ENCODE measurements at places on chromosomes 4 and X. TPM values are rescaled to one million over a fixed set of nuclear protein-coding genes. Genes with fewer than 3 reads are reported as not detected.
A peak's percentile ranks its signal among the peaks of the same experiment; 100 is the strongest.

Gene REELD1
- total RNA-seq = 1.3 TPM

Gene ZNF157
- 0.33 TPM for total RNA-seq

Gene CTAG2
- not detected for total RNA-seq

Gene TEC
- 5.1 TPM for total RNA-seq

Gene SULT1B1
- total RNA-seq = 1.4 TPM

Gene WNK3
- total RNA-seq = 5.4 TPM

Gene CACNA1F
- 0.48 TPM for total RNA-seq

Gene SLC25A31
- not detected for total RNA-seq

Gene RAB33A
- total RNA-seq = 0.73 TPM

- no peak overlapping the region for H3K27ac ChIP-seq
- no peak overlapping the region for H3K4me3 ChIP-seq
- no peaks in the 10 kb centered on the region for H3K27me3 ChIP-seq
- no peaks in the 10 kb centered on the region for H3K36me3 ChIP-seq
- no peaks in the 10 kb centered on the region for H3K4me1 ChIP-seq
Measured at GRCh38 chr4:86280246-86280645, 79.6 kb downstream of the MAPK10 start.

DNA sequence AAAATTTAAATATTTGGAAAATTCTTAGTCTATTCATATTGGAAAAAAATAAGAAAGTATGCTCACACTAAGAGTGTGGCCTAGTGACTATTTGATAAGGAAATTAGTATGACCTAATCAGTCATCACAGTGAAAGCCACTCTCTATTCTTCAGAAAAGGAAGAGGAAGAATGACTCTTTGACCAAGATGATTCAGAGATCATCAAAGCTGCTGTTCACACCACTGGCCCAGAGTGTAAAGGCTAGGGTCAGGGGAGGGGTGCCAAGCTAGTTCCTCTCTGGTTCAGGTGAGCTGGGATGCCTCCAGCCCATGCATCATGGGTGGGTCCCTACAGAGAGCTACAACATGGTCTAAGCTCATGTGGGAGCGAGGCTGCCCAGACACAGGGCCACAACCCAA is 396.9 kb upstream of the NDST3 start:
- H3K4me1 ChIP-seq = no peaks in the 10 kb centered on the region
- DNase-seq = no peak
- H3K36me3 ChIP-seq = no peaks in the 10 kb centered on the region
- no peak overlapping the region for H3K27ac ChIP-seq
- no peak overlapping the region for H3K4me3 ChIP-seq
- H3K27me3 ChIP-seq = no peaks in the 10 kb centered on the region

GRCh38 chrX:149759824-149760223 is 14.0 kb upstream of the HSFX1 start:
- no peaks in the 10 kb centered on the region for H3K27me3 ChIP-seq
- H3K4me3 ChIP-seq = no peak overlapping the region
- H3K4me1 ChIP-seq = no peaks in the 10 kb centered on the region
- no peak overlapping the region for H3K27ac ChIP-seq
- H3K36me3 ChIP-seq = no peaks in the 10 kb centered on the region
- no peak for DNase-seq

DNA sequence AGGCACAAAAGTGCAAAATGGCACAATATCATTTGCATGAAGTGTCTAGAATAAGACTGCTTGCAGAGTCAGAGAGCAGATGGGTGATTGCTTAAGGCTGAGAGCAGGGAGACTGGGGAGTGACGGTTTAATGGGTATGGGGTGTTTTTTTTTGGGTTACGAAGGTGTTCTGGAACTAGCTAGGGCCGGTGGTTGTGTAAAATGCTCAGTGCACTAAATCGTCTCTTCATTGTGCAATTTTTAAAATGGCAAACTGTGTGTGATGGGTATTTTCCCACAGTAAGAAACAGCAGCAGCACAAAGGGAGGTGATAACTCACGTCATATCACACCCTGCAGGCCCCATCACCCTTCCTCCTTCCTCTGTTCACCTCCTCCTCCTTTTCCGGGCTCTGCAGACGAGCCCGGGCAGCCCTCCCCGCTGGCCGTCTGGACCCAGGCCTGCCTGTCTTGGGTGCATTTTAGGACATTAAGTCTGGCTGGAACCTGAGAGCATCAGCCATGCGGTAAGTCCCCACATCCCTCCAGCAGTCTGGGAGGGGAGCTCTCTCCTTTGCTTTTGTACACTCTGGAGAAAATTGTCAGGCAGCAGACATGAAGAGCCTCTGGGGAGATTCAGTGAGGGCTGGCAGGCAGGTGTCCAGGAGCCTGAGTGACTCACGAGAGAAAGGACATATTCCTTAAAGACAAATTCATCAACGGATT is 42.7 kb downstream of the ASMT start:
- no peaks in the 10 kb centered on the region for H3K36me3 ChIP-seq
- no peak for DNase-seq

- no peaks in the 10 kb centered on the region for H3K4me1 ChIP-seq
- DNase-seq = no peak
- no peaks in the 10 kb centered on the region for H3K27me3 ChIP-seq
- no peak overlapping the region for H3K4me3 ChIP-seq
- H3K36me3 ChIP-seq = no peaks in the 10 kb centered on the region
Measured at GRCh38 chrX:50157545-50158135, 43.2 kb downstream of the AKAP4 start.

GRCh38 chr4:152747444-152747843 is 32.1 kb downstream of the TIGD4 start:
- H3K4me3 ChIP-seq = no peak overlapping the region
- no peaks in the 10 kb centered on the region for H3K4me1 ChIP-seq
- H3K36me3 ChIP-seq = no peaks in the 10 kb centered on the region
- H3K27ac ChIP-seq = no peak overlapping the region
- H3K27me3 ChIP-seq = no peaks in the 10 kb centered on the region

GRCh38 chrX:134570899-134571298 is 87.4 kb downstream of the PLAC1 start:
- no peak overlapping the region for H3K4me3 ChIP-seq
- no peaks in the 10 kb centered on the region for H3K36me3 ChIP-seq
- H3K4me1 ChIP-seq = no peaks in the 10 kb centered on the region
- DNase-seq = no peak

DNA sequence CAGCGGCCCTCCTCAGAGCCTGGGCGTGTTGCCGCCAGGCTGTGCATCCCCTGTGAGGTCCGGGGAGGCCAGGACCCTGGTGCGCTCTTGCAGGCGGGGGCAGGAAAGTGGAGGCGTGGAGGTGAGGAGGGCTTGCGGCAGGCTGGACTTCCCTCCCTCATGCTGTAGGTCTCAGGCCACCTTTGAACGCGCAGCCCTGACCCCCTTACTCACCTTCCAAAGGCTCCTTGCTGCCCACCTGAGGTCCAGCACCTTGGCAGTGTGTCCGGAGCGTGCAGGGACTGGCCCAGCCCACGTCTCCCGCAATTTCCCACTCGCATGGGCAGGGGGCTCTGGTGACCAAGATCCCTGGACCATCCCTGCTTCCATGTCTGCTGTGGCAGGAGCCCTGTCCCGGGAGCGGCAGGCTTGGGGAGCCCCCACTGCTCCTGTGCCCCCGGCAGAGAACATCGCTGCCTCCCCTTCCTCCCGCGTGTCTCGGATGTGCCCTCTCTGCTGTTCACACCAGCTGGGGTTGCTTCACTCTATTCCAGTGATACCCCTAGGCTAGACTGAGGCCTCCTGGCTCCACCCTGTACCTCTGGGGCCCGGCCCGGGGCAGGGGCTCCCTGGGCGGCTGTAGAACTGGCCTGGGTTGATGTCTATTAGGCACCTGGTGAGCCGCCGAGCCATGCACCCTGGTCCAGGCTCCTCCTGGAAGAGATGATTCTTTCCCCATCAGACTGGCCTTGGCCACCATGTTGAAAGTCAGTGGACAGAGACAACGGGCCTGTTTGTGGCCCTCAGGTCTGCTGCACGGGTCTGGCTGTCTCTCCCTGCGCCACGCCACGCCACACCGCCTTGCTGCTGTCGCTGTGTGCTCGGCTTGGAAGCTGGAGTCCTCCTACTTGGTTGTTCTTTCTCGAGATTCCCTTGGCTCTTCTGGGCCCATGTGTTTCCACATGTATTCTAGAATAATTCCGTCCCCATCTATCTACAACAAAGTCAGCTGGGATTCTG is 95.4 kb upstream of the ADRA2C start:
- H3K27ac ChIP-seq = no peak overlapping the region
- no peaks in the 10 kb centered on the region for H3K4me1 ChIP-seq
- H3K36me3 ChIP-seq = no peaks in the 10 kb centered on the region
- no peak for DNase-seq
- no peak overlapping the region for H3K4me3 ChIP-seq
- H3K27me3 ChIP-seq = peaks cover 7% of the 10 kb centered on the region

DNA sequence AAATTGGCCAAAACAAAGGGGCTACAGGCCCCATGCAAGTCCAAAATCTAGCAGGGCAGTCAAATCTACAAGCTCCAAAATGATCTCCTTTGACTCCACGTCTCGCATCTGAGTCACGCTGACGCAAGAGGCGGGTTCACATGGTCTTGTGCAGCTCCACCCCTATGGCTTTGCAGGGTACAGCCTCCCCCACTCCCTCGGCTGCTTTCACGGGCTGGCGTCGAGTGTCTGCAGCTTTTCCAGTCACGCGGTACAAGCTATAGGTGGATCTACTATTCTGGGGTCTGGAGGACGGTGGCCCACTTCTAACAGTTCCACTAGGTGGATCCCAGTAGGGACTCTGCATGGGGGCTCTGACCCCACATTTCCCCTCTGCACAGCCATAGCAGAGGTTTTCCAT is 99.2 kb upstream of the KCNIP4 start:
- DNase-seq = no peak
- no peaks in the 10 kb centered on the region for H3K4me1 ChIP-seq
- no peaks in the 10 kb centered on the region for H3K36me3 ChIP-seq
- no peak overlapping the region for H3K27ac ChIP-seq

DNA sequence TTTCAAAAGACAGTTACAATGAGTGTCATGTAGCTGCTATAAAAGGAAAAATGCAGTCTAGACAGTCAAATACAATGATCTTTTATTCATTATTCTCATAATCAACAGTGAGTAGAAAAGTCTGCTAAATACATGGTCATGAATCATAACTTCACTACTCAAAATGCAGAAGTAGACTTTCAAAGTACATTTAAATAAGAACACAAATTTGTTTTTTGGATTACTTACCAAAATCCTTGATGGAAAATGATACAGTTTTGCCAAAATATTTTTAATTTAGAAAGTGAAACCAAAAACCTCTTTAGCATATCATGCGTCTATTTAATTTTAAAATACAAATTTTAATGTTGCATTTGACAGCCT is 4.9 kb downstream of the ACSL4 start:
- H3K4me3 ChIP-seq = peak overlapping the region; percentile 1
- H3K4me1 ChIP-seq = no peaks in the 10 kb centered on the region
- H3K27ac ChIP-seq = no peak overlapping the region
- DNase-seq = no peak
- H3K27me3 ChIP-seq = no peaks in the 10 kb centered on the region
- H3K36me3 ChIP-seq = no peaks in the 10 kb centered on the region

DNA sequence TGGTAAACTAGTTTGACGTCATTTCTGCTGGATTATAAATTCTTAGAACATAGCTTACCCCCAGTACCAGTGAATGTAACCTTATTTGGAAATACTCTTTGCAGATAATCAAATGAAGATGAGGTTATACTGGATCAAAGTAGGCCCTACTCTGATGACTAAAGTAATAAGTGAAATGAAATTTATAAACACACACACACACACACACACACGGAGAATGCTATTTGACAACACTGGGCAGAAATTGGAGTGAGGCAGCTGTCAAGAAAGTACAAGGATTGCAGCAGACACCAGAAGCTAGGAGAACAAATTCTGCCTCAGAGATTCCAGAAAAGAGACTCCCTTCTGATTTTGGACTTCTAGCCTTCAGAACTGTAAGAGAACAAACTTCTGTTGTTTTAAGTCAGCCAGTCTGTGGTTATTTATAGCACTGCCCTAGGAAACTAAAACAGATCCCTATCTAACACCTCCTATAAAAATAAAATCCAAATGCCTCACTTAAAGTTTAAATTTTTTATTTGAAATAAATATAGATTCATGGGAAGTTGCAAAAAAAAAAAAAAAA is 448.6 kb downstream of the PCDH18 start:
- DNase-seq = no peak
- no peaks in the 10 kb centered on the region for H3K27me3 ChIP-seq
- no peak overlapping the region for H3K4me3 ChIP-seq
- H3K27ac ChIP-seq = no peak overlapping the region
- H3K36me3 ChIP-seq = no peaks in the 10 kb centered on the region
- no peaks in the 10 kb centered on the region for H3K4me1 ChIP-seq

DNA sequence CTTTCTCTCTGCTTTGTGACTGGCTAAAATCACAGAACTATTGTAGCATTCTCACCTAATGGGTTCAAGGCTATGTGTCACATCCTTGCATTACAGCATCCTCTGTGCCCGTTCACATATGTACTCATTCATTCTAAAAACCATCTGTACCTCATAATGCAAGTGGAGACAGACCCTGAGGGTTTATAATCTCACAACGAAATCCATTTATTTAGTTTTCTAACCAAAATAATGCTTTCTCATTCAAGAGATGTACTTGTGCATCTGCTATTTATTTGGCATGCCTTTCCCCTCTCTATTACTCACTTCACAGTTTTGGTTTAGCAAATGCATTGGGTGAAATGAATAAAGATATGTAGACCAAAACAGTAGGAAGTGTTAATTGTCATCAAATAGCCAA is 261.5 kb downstream of the DCHS2 start:
- H3K4me1 ChIP-seq = no peaks in the 10 kb centered on the region
- DNase-seq = no peak
- H3K4me3 ChIP-seq = no peak overlapping the region
- H3K27me3 ChIP-seq = no peaks in the 10 kb centered on the region
- no peak overlapping the region for H3K27ac ChIP-seq

GRCh38 chr4:6877067-6877466 is 32.6 kb upstream of the TBC1D14 start:
- H3K27me3 ChIP-seq = no peaks in the 10 kb centered on the region
- no peak overlapping the region for H3K27ac ChIP-seq
- DNase-seq = no peak
- H3K4me3 ChIP-seq = no peak overlapping the region
- peaks cover 2% of the 10 kb centered on the region for H3K36me3 ChIP-seq

DNA sequence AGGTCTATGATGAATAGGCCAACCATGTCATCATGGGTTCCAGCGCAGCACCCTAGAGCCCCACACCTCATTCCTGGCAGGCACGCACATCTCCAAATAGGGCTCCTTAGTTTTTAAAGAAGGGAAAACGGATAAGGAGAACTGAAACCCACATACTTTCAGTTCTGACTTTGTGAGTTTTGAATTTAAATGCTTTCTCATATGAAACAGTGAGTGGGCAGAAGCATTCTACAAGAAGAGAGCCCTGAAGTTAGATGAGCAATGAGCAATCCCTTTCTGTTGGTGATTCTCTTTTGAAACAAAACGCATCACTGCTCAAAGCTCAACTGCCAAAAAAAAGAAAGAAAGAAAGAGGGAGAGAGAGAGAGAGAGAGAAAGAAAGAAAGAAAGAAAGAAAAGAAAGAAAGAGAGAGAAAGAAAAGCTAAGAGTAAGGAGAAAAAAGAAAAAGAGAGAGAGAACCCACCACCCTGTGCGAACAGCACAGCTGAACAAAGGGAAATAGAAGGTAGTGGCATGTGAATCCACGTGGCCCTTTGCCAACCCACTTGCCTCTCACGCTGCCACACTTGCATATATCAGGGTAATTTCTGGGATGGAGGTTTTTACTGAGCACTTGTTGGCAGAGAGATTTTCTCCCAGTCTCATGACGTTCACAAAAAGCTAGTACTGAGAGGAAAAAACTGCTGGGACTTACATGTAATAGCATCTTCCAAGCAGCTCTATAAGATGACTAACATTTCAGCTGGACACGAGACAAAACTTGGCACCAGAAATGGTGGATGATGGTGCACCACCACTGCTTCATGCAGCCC is 31.0 kb downstream of the TMSB4X start:
- DNase-seq = no peak
- no peaks in the 10 kb centered on the region for H3K36me3 ChIP-seq
- H3K4me3 ChIP-seq = no peak overlapping the region

Measured in breast epithelium (tissue), 4 donors.